Sciatic nerve (tissue), 2 donors: ENCODE measurements at places on chromosomes 16 and 17. TPM values are rescaled to one million over a fixed set of nuclear protein-coding genes. Genes with fewer than 3 reads are reported as not detected.

Gene GPRC5B
- total RNA-seq = 122 TPM

Gene RASD1
- 58.6 TPM for total RNA-seq

Gene CIBAR2
- not detected for total RNA-seq

Gene MT1A
- total RNA-seq = 1.8 TPM

Gene WIPF2
- 41.1 TPM for total RNA-seq

Gene C1QTNF1
- total RNA-seq = 22.6 TPM

Gene CD300H
- not detected for total RNA-seq

Gene SULT1A1
- total RNA-seq = 40.0 TPM

Gene KRT28
- total RNA-seq = not detected

Gene ZNF207
- total RNA-seq = 169 TPM

Gene BCO1
- not detected for total RNA-seq

Gene CES3
- total RNA-seq = 0.71 TPM

Gene PPY
- not detected for total RNA-seq

Gene BAIAP3
- total RNA-seq = 3.9 TPM

Gene RAB11FIP4
- total RNA-seq = 7.6 TPM

Gene CLEC3A
- not detected for total RNA-seq

Gene TP53TG3C
- not detected for total RNA-seq

Gene SPATA32
- not detected for total RNA-seq

Gene PPP1R9B
- total RNA-seq = 58.8 TPM

Gene NPB
- 0.80 TPM for total RNA-seq

Gene PABPN1L
- not detected for total RNA-seq

Gene PMP22
- 2,465 TPM for total RNA-seq

Gene OTOP3
- total RNA-seq = not detected

Gene METRNL
- total RNA-seq = 131 TPM

Gene OTOP2
- not detected for total RNA-seq

Gene SLC38A8
- total RNA-seq = not detected

Gene CCL2
- total RNA-seq = 219 TPM

Gene C16orf92
- not detected for total RNA-seq

Gene NPW
- total RNA-seq = 0.36 TPM

Gene IRX5
- 0.13 TPM for total RNA-seq

Gene ITGAL
- 14.5 TPM for total RNA-seq

Gene C17orf78
- total RNA-seq = not detected
